ENCODE measurements at places on chromosomes 12 and 14.
A peak's percentile ranks its signal among the peaks of the same experiment; 100 is the strongest.

GRCh38 chr12:110622582-110622981 lies 8.7 kb downstream of the TCTN1 start:
- no peak for DNase-seq

GRCh38 chr12:57465747-57466505 lies 6.3 kb downstream of the GLI1 start:
- DNase-seq, result no peak

DNA sequence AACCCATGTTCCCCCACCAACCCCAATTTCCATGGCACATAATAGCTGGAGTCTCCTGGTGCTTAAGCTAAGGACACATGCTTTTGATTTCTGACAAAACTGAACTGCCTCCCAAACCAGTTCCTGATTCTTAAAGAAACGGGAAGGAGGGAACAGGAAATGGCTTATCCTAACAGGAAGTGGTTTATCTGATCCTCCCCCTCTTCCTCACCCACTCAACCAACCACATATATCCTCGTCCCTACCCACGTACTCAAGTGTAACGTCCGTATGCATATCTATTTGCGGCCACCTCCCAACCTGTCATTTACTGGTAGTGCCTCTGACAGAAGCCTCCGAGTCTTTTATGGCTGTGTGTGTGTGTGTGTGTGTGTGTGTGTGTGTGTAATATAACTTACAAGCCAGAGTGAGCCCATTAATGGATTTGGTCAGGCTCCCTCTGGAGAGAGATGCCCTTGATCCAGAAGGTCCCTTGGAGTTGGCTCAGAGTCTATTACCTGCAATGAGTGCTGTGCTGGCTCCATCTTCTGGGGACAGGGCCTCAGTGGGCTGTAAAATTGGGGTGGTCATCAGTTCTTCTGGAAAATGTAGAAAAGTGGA lies 7.7 kb downstream of the DAZAP2 start:
- DNase-seq, result no peak

- DNase-seq, result no peak
Observed at GRCh38 chr14:55720796-55721195, 140.8 kb downstream of the KTN1 start.

DNA sequence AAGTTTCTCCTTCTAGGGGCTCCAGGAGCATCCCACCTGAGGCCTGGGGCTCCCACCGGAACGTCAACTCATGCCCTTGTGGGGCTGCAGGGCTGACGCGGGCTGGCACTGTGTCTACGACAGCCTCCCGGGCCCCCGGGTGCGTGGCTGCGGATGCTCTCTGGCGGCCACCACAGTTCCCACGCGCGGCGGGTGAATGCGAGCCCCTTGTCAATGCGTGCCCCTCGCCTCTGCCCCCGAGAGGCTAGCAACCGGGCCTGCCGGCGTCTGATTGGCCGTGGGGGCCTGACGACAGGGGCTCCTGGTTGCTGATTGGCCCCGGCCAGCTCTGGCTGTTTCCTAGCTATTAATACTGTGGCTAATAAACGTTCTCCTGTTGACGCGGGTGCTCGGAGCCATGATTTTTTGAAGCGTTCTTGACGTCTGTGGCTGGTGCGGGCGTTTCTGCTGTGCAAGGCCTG lies 1.8 kb upstream of the MEG3 start:
- no peak for DNase-seq

GRCh38 chr12:42370013-42370412 lies 44.0 kb downstream of the PPHLN1 start:
- DNase-seq, result no peak

DNA sequence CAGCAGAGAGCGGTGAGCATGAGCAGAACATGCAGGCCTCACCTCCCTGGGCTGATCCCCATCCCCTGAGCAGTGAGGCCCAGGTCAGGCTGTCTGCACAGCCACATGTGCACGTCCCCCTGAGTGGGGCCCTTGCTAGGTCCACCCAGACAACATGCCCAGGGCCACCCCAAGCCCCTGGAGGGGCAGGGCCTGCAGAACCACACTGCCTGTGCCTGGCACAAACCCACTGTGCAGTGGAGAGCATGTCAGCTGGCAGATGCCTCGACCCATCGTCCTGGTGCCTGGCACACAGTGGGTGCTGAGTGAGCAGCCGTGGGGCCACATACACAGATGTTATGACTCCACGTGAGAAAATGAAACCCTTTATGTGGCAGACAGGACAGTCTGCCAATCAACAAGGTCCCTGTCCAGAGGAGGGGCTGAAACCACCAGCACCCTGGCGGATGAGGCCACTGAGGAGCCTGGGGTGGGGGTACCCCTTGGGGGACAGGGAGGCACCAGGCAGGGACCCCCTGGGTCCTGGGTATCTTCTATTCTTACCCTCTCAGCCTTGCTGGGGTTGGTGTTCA lies 8.3 kb downstream of the ANHX start:
- no peak for DNase-seq

GRCh38 chr14:36271222-36271621 lies 49.2 kb downstream of the MBIP start:
- DNase-seq, result no peak

DNA sequence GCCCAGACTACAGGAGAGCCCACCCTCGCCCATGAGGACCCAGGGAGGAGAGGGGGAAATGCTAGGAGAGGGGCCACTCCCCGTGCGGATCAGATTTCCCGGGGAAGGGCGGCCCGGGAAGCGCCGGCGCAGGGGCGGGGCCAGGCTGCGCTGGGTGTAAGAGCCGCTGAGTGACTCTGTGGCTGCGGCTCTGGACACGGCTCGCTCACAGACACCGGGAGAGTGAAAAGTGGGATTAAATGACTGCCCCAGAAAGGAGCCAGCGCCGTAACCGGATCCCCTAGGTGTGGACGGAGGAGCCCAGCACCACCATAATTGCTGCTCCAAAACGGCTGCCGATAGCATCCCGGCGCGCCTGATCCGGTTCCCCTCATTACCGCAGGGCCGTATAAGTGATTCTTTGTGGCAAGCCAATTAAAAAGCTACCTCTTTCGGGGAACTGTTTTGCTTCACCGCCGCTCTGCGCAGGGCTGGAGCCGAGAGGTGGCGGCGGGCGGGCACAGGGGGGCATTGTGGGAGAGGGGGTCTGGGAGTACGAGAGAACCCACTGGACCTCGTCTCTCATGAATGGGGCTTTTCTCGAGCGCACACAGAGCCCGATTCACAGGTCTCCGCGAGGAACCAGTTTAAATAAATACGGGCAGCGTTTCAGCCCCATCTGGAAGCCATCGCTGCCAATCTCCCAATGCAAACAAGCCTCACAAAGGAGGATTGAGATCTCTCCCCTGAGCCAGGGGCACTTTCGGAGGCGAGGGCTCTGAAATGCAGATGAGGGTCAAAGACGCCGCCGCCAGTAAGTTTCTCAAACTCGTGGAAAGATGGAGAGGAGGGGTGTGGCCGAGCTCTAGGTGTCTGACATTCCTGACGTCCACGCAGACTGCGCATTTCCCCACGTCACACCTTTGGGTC lies 2.5 kb downstream of the COL2A1 start:
- no peak for DNase-seq

DNA sequence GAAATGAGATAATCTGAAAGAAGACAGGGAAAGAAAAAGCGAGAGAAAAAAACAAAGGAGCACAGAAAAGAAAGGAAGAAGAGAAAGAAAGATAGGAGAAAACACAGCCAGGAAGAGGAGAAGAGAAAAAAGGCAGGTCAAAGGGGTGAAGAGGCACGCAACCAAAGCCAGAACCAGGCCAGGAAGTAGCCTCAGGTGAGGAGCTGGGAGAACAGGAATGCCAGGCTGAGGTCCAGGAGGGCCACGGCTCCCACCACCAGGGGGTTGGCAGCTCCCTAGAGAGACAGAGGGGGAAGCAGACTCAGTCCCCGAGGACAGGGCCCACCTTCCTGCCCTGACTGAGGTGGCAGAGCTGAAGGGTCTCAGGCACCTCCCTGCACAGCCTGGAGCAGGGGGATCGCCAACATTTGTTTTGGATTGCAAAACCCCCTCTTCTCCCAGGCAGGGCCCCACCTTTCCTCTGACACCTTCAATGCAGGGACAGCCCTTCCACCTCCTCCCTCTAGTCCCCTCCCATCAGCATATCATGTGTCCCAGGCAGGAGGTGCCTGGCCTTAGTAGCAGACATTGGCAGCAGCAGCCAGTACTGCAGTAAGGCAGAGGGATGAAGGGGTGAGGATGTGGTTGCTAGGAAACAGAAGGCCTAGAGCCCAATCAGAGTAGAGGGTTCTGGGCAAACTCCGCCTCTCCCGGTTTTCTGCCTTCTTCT lies 2.0 kb upstream of the AP1G2 start:
- peak; percentile 61 for DNase-seq

DNA sequence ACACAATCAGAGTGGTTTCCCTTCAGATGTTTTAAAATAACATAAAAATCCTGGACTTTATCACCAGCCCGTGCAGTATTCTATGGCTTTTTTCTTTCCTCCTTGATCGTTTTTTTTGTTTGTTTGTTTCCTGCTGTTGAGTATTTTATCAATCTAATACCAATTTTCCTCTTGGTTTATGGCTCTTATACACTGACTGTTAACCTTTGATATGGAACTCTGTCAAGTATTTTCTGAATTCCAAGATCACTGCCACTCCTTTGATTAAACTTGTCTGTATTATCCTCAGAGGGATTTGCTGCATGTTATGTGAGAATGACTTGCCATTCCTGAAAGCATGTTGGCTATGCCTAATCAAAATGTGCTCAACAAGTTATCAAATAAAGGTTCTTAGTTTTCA lies 88.4 kb downstream of the PELI2 start:
- no peak for DNase-seq

DNA sequence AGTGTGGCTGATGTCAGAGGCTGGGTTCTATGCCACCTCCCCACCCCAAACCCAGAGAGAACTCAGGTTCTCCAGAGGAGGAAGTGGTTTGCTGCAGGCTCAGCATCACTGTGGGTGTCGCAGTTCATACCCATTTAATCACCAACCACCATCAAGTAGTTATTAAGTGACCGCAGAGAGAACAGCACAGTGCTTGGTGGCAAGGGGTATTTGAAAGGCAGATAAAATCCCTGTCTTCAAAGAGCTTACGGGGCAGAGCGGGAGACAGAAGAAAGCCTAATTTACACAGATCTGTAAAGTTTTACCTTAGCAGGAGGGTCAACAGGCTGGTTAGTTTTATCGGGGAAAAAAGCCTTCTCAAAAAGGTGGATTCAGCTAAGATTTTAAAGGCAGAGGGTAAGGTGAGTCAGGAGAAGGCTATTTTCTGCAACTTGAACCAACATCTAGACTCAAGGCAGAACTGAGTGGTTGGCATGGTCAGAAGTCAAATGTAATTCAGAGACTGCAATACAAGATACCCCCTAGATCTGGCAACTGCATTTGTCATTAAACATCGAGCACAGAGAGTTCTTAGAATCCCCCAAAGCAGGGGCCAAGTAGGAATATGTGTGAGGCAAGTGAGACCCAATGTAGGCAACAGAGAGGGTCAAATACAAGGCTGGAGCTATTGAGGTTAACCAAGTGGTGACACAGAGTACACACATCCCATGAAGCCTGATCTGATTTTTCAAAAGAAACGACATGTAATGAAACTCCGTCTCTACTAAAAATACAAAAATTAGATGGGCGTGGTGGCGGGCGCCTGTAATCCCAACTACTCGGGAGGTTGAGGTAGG lies 13.2 kb downstream of the PXN start:
- DNase-seq, result no peak

- peak; percentile 85 for DNase-seq
Observed at GRCh38 chr14:91220581-91221000, 23.9 kb downstream of the GPR68 start.

GRCh38 chr14:76350671-76351070 lies 25.3 kb upstream of the ESRRB start:
- no peak for DNase-seq

- no peak for DNase-seq
Observed at GRCh38 chr14:54177019-54177418, 219.8 kb upstream of the CDKN3 start.

DNA sequence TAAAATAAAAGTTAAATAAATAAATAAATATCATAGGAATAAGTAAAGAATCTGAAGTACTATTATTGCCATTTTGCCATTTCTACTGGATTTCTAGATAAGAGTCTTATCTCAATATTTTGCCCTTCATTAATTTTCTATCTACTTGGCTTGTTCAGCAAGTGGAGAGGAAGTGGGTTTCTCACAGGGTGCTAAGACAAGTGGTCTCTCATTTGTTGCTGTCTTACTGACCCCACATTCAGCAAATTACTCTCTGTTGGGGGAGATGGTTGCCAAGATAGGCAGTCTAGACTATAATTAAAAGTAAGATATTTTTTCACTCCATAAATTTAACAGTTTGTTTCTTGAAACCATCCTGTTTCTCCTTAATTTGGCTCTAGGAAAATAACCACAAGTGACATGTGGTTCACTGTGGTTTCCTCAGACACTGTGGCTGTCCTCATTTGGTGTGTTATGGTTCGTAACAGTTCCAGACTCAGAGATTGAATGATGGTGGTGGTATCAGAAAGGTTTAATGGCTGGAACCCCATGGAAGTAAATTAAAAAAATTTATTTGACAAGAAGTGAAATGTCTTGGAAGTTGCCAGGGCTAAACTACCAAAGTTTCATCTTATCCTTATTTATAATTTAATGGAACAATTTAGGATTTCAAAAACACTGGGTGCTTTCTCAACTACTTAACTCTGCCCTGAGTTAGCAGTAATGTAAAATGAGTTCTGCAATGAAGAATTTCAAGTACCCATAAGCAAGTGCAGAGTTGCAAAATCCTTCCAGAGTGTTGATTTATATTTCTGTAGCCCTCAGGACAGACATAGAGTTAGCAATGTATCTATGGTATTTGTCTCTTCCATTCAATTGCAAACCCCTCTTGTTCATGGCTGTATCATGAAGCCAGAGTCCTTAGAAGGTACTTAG lies 214.8 kb downstream of the MSRB3 start:
- no peak for DNase-seq

DNA sequence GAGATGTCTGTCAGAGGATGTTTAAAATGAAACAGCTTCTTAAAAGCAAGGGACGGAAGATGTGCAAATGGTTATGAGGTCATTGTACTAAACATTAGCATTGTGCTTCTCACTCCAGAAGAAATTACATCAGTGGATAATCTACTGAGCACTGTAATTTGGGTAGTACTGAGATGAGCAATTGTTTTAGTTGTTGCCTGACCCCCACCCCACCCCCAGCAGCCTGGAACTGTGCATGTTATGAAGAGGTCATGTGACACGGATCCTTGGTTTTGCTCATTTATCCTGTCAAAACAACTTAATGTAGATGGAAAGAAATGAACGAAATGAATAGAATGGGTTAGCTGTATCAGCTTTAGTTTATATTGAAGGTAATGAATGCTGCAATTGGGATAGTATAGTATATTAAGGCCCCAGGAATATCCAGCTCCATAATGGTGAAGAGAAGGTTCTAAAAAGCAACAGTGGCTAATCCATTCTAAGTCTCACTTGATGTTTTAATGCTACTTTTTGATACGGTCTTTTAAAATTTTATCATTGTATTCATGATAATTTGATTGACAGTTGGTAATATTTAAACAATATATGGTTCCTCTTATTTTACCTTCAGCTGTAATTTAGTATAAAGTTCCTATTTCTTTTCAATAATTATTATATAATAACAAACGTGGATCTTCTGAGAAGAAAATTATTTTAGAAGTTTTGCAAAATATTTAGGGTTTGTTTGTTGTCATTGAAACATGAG lies 58.5 kb downstream of the WNK1 start:
- DNase-seq, result no peak

GRCh38 chr12:105992849-105993740 lies 145.7 kb downstream of the NUAK1 start:
- no peak for DNase-seq
